Stimulated activated CD8-positive, alpha-beta memory T cell treated with anti-CD3 and anti-CD28 coated beads, Interleukin-15, amount 100 ng/mL, for 4 hours (primary cell): ENCODE measurements at places on chromosomes 7 and 10.

DNA sequence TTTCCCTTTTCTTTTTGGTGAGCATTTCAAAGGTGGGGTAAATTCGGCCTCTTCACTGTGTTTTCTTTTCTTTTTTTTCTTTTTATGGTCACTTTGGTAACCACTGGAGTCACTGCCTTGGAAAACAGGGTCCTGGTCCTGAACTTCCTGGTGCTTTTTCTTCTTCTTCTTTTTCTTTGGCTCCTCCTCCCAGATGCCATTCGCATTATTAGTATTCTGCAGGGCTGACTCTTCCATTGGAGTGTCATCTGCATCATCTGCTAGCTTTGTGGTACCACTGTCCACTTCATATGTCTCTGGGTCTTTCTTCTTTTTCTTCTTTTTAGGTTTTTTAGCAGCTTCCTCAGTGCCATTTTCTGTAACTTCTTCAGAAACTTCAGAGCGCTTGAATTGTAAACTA is 10.5 kb downstream of the POLR1F start:
- DNase-seq: no peak

GRCh38 chr7:157612664-157613561 is 276.1 kb downstream of the DNAJB6 start:
- DNase-seq: peak; percentile 32

DNA sequence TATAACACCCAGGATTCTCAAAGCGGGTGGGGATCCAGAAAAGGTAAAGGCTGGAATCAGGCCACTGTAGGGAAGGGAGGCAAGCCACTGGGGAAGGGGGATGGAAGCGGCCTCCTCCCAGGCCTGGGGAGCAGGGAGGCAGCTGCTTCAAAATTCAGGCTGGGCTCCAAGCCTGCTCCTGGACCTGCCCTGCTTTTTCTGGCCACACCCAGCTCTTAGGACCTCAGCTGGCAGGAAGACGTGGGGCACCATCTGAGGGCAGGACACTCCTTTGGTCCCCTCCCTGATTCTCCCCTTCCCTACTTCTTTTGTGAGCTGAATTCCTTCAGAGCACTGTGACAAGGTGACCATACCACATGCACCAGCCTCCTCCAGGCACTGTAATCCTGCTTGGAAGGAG is 4.6 kb upstream of the LBX1 start:
- no peak for DNase-seq

DNA sequence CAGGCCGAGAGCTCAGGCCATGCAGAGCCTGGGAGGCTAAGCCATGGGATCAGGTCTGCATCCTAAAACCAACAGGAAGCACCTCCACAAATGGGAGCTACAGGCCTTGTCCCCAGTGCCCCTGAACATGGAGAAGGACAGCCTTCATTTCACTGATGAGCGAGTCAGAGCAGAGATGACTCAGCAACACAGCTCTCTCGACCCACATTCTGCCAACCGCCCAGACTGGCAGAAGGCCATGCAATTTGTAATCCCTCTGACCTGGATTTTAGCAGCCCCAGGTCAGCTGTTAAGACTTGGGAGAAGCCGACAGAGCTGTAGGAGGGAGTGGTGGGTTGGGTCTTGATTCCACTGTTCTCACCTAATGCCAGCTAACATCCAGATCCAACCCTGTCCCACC is 25.5 kb downstream of the VOPP1 start:
- DNase-seq: no peak

DNA sequence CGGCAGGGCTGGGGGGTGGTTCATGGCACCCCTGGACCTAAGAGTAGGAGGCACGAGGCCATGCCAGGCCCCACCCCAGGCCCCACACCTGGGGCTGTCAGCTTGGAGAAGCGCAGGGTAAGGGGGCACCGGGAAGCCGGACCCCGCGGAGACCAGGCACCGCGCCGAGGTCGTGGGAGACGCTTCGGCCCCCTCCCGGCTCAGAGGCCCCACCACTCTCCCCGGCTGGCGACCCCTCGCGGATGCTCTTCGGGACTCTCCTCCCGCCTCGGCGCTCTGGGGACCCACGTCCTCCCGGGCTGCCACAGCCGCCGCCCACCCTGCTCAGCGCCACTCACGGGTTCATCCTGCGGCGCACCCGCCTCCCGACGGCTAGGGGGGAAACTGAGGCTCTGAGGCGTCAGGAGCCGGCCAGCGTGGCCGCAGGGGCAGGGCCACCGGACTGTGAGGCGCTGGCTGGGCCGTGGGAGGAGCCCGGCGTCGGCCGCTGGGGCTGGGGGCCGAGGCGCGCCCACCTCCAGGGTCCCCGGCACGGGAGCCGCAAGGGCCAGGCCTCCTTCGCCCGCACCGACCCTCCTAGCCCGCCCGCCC is 25.9 kb downstream of the PDGFA start:
- no peak for DNase-seq

- DNase-seq: no peak
Observed at GRCh38 chr10:13615650-13616300, 29.0 kb downstream of the PRPF18 start.

DNA sequence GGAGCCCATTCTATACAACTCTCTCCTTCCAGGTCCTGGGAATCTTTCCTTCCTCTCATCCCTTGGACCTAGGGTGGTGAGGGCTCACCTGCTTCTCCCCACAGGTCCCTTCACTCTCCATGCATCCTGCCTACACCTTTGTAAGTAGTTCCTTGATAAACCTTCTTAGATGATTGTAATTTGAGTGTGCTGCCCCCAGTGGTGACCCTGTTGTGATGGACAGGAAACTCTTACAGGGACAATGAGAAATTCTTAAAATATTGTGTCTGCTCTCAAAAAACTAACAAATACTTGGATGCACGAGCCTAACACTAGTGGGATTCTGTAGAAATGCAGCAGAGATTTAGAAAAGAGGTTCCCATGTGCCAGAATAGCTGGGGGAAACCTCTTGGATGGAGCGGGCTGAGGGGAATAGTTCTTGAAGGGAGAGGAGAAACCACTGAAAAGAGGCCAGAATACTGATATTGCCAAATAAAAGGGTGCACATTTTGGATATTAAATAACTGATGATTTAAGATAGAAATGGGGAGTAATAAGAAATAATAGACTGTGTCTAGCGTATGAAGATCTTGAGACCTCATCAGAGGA is 6.7 kb upstream of the PAXIP1 start:
- no peak for DNase-seq

DNA sequence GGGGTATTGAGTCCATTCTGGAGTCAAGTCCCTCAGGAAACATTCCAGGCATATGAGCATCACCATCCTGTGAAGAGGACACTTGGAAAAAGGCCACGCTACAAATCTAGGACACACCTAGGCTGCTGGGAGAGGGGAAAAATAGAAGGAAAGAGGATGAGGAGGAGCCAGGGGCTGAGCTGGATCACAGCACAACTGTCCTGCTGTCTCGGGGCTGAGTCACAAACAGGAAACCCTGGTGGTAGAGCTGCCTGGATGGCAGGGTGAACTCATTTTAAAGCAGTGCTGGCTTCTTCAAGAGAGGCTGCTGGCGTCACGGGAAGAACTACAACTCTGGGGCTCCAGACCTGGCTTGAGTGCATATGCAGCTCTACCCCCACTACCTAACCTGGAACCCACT is 151.5 kb downstream of the RNF216 start:
- peak; percentile 17 for DNase-seq

DNA sequence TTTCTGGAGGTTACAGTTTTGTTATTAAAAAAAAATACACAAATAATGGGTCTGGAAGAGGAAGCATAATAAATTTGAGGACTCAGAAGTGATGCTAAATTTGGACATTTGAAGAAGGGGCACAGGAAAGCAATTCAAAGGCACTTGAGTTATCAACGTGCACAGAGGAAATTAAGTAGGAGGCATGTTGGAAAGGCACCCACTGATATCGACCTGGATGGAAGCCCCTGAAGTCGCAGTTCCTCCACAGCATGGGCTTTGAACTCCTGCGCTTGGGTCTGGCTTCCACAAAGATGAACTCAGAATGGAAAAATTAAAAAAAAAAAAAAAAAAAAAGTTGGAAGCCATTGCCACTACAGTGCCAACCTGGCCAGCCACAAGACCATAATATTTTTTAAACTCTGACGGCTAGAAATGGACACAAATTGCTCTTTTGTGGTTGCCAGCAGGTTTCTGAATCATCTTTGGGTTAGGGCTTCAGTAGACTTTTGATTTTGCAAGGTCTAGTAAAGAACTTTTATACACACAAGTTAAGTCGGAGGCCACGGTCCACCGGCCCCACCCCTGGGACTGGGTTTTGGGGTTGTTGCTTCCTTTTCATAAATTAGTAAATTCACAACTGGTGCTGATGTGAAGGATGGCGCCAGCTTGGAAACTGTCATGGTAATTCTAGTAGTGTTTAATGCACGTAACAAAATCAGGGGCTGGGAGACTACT is 21.6 kb downstream of the JCAD start:
- DNase-seq: no peak

GRCh38 chr7:14762561-14762960 is 140.0 kb downstream of the DGKB start:
- no peak for DNase-seq

DNA sequence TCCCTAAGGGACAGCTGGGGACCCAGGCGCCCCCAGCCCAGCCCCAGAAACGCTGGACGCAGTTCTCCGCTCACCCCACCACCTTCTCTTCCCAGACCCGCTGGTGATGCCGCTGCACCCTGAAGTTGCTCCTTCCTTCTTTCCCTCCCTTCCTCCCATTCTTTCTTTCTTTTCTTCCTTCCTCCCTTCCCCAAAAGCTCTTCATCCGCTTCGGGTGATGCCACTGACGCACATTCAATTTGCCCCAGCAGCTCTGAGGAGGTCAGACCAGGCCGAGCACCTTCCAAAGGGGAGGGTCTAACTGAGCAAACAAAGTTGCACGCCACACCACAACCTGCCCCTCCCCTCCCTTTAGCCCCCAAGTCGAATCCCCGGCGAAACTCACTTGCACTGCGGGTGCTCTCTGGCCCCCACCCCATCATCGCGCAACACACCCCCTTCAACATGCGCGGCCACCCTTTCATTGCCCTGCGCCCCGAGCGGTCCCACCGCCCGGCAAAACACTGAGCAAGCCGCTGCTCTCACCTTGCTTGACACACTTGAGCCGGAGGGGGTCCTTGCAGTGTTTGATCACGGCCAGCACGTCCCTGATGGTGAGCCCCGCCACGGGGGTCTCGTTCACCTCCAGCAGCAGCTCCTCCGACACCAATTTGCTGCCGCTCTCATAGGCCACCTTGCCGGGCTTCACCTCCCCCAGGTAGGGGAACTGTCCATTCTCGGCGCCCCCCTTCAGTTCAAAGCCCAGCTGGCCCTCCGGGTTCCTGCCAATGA is 787 bp downstream of the MAGI2 start:
- DNase-seq: no peak
